Caco-2 (cell line): ENCODE measurements at places on chromosomes 12 and 14.

DNA sequence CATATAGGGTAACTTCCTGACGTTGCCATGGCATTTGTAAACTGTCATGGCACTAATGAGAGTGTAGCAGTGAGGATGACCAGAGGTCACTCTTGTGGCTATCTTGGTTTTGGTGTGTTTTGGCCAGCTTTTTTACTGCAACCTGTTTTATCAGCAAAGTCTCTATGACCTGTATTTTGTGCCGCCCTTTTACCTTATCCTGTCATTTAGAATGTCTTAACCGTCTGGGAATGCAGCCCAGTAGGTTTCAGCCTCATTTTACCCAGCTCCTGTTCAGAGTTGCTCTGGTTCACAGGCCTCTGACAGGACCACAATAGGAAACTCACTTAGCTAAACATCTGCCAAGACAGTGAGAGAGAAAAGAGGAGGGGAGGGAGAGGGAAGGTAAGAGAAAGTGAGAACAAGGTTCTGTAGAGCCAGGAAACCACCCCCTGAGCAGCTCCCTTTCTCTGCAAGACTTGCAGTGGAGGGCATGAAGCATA lies 64.8 kb upstream of the PLEKHG3 start:
- H3K27me3 ChIP-seq: no peaks in the 10 kb centered on the region
- H3K36me3 ChIP-seq: no peaks in the 10 kb centered on the region
- H3K4me3 ChIP-seq: no peak overlapping the region
- peak overlapping the region; percentile 89 for H3K27ac ChIP-seq
- DNase-seq: peak; percentile 62
- H3K4me1 ChIP-seq: peaks cover 59% of the 10 kb centered on the region

GRCh38 chr14:106694638-106695393 lies 1168.4 kb downstream of the TMEM121 start:
- H3K27me3 ChIP-seq: no peaks in the 10 kb centered on the region
- no peak overlapping the region for H3K27ac ChIP-seq
- no peak overlapping the region for H3K4me3 ChIP-seq
- H3K36me3 ChIP-seq: no peaks in the 10 kb centered on the region

GRCh38 chr14:85315733-85316290 lies 214.1 kb upstream of the FLRT2 start:
- H3K27ac ChIP-seq: no peak overlapping the region
- no peaks in the 10 kb centered on the region for H3K4me1 ChIP-seq
- no peak for DNase-seq
- H3K4me3 ChIP-seq: no peak overlapping the region

GRCh38 chr12:18700271-18700670 lies 37.5 kb downstream of the PLCZ1 start:
- H3K4me3 ChIP-seq: no peak overlapping the region
- no peaks in the 10 kb centered on the region for H3K27me3 ChIP-seq
- H3K27ac ChIP-seq: no peak overlapping the region
- H3K4me1 ChIP-seq: peaks cover 13% of the 10 kb centered on the region; the same call in 1 of the 2 replicates
- no peaks in the 10 kb centered on the region for H3K36me3 ChIP-seq
- DNase-seq: no peak

DNA sequence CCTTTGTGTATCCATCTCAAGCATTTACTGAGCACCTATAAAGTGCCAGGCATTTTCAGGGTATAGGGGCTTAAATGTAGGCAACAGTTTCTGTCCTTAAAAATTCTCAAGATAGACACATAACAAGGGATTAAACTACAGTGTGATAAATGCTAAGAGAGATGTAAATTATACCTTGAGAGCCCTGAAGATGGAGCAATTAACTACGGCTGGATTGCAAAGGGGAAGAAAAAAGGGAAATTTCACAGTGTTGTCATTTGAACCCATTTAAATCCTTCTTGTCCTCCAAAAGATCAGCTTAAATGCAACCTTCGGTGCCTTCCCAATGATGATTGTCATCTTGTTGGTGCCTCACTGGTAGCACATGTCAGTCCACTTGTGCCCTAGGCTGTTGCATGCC lies 11.5 kb upstream of the IL26 start:
- H3K36me3 ChIP-seq: no peaks in the 10 kb centered on the region
- no peak for DNase-seq
- H3K4me3 ChIP-seq: no peak overlapping the region
- no peak overlapping the region for H3K27ac ChIP-seq
- H3K4me1 ChIP-seq: no peaks in the 10 kb centered on the region

DNA sequence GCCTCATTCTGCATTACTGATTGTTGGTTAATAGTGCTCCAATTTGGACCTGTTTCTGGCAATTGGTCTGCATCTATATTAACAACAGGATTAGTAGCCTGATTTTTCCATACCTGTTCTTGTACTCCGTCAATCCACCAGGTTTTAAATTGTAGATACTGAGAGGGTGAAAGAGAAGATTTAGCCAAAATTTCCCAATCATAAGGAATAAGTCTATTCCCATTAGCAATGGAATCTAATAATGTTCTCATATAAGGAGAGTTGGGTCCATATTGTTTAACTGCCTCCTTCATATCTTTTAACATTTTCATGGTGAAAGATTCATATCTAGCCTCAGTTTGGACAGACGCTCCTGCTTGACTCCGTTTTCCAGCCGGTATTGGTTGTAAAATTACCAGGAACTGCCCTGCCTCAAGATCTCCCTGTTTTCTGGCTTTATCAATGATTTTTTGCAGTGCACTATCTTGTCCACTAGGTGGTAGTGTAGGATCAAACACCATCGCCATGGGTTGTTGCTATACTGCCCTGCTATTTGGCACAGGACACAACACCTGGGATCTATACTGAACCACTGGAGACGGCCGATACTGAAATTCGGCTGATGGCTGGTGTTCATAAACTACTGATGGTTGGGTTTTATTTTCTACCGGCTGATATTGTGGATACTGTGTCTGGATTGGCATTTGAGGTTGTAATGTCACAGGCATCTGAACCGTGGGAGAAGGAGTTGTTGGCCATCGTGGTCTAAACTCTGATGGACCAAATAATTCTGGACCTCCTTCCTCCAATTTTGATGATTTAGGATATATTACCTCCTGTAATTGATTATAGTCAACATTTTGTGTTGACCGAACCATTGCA lies 25.2 kb downstream of the DHRS4L2 start:
- H3K4me3 ChIP-seq: no peak overlapping the region
- H3K36me3 ChIP-seq: no peaks in the 10 kb centered on the region
- peak; percentile 52 for DNase-seq
- no peaks in the 10 kb centered on the region for H3K27me3 ChIP-seq

GRCh38 chr12:25491396-25492325 lies 61.4 kb downstream of the LMNTD1 start:
- H3K36me3 ChIP-seq: no peaks in the 10 kb centered on the region
- DNase-seq: no peak
- H3K4me1 ChIP-seq: peaks cover 53% of the 10 kb centered on the region
- no peaks in the 10 kb centered on the region for H3K27me3 ChIP-seq
- no peak overlapping the region for H3K4me3 ChIP-seq
